ENCODE measurements at places on chromosomes 2 and 18.

DNA sequence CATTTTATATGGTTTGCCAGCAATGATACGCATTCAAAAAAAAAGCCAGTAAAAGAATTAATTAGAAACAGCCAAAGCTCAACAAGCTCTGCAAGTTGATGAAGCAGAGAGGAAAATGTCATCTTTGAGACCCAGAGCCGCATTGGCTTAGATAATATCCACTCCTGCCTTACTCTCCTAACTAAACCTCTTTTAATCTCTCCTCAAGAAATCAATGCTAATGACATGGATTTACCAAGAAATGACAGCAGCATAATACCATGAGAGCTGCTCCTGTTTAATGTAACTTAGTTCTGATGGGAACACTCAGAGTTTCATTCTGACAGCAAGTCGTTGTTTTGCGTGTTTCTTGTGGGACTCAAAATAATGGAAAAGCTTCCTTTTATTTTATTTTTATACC is 1099.4 kb upstream of the PIK3C3 start:
- no peak for DNase-seq

DNA sequence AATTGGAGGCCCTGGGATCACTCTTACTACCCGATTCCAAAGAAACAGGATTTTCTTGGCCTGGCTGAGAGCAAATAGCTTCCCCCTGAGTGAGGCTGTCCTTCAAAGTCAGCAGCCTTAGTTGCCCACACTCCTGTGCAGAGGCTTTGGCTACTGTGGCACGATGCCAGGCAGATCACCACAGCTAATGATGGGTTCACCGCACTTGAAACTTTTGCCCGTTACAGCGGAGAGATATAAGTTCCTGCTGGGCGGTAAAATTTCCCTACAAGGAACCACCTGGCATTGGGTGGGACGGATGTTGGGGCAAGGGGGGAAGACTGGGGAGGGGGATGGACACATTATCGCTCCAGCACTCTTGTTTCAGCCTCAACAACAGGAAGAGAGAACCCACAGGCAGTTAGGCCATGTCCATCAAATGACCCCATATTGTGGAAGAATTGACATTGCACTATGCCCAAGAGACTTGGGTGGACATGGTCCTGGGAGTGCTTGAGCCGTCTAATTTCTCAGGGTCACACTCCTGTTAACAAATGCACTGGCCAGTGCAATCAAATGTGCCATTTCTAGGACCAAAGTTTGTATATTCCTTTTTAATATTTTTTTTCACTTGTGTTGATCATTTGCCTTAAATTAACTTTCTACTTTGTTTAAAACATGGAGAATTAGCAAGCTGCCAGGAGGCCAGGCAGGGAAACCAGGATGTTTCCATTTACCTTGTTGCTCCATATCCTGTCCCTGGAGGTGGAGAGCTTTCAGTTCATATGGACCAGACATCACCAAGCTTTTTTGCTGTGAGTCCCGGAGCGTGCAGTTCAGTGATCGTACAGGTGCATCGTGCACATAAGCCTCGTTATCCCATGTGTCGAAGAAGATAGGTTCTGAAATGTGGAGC is 4.4 kb downstream of the IL1B start:
- DNase-seq: no peak

GRCh38 chr2:199983534-199983933 is 28.2 kb downstream of the MAIP1 start:
- no peak for DNase-seq

DNA sequence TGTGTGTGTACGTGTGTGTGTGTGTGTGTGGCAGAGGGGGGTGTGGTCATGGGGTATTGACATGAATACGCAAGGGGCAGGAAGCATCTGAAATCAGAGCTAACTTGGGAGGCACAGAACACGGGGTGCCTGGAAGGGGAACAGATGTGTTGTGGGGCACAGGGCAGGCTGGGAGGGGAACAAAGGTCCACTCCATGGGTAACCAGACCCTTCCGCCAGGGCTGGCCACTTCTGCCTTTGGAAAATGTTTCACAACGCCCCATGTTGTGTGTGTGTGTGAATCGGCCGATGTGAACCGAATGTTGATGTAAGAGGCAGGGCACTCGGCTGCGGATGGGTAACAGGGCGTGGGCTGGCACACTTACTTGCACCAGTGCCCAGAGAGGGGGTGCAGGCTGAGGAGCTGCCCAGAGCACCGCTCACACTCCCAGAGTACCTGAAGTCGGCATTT is at the start of gene SLC11A1:
Gene SLC11A1, plus strand, starts transcription at position 358 of the 451 bp plus-strand sequence. CDS start 96 bp downstream, outside the sequence.
- DNase-seq: no peak
